ENCODE measurements at places on chromosomes 1 and 21.
A peak's percentile ranks its signal among the peaks of the same experiment; 100 is the strongest.

GRCh38 chr1:105386489-105386888, 1636.8 kb downstream of the AMY1C start:
- DNase-seq = no peak

DNA sequence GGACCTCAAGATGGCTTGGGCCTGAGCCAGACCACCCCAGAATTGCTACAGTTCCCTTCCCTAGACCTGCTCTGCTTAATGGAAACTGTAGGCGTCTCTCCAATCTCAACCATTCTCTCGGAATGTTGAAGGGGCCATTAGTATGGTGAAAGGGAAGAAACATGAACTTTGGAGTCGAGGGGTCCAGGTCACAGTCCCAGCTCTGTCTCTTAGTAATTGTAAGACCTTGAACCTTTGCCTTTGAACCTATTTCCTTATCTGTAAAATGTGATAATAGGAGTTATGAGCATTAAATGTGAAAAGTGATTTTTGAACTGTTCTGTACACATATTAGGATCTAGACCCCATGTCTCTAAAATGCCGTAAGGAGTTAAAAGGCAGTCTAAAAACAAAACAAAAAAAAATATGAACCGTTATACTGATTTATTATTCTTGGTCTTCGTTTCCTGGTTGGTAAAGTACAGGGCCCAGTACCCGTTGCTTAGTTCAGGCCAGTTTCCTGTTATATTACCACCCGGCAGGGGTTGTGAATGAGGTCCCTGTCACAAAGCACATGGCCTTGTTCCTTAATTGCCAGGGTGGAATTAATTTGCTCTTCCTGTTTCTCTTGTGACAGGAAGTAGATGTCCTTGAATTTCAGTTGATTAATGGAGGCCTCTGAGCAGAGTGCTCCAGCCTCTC, 42.3 kb downstream of the TCEANC2 start:
- DNase-seq = no peak

- DNase-seq = no peak
These were observed 2.5 kb upstream of the ID3 start for GRCh38 chr1:23561813-23562100.

DNA sequence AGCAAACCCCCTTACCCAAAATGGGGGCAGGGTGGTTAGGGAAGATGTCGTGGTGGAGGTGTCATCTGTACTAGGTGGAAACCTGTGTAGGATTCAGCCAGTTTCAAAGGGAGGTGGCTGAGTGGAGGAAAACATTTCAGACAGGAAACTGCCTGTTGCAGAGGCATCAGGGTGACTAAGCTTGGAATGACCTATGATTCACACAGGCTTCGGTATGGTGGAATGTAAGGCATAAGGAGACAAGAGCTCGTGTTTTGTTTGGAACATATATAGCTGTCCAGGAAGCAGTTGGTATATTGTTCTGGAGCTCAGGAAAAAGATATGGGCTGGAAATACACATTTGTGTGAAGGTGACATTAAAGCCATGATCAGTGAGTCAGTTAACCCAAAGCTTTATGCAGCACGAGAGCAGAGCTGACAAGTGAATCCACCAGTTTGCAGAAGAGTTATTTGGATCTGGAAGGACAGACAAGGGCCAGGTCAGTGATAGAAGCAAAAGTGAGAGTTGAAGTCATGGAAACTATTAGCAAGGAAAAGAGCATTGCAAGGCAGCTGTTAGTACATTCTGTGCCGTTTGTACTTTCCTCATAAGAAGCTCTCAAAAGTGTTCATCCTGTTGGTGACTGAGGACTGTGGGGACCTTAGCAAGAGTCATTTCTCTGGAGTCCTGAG, 12.2 kb downstream of the UTP25 start:
- no peak for DNase-seq

DNA sequence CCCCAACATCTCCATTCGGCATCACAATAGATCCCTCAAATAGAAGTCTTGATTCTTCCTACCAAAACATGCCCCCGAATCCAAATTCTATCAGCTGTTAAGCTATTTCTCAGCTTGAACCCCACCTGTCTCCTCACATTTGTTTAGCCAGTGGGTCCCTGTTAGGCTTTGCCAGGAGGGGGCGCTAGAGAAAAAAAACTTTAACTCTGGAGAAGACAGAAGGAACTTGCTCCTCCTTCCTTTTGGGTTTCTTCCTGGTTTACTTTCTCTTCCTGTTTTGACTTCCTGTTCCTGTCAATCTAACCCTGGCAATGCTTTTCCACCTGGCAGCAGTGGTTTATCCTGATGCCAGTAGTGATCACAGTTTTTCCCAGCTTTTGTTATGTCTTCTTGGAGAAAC, 95.6 kb upstream of the KCNK1 start:
- DNase-seq = no peak

- peak; percentile 57 for DNase-seq
These were observed at the start of gene CDK18 for GRCh38 chr1:205504311-205505075. Gene CDK18, plus strand, starts transcription at chr1:205504669. Its CDS starts 18,499 bp downstream, at chr1:205523168.

DNA sequence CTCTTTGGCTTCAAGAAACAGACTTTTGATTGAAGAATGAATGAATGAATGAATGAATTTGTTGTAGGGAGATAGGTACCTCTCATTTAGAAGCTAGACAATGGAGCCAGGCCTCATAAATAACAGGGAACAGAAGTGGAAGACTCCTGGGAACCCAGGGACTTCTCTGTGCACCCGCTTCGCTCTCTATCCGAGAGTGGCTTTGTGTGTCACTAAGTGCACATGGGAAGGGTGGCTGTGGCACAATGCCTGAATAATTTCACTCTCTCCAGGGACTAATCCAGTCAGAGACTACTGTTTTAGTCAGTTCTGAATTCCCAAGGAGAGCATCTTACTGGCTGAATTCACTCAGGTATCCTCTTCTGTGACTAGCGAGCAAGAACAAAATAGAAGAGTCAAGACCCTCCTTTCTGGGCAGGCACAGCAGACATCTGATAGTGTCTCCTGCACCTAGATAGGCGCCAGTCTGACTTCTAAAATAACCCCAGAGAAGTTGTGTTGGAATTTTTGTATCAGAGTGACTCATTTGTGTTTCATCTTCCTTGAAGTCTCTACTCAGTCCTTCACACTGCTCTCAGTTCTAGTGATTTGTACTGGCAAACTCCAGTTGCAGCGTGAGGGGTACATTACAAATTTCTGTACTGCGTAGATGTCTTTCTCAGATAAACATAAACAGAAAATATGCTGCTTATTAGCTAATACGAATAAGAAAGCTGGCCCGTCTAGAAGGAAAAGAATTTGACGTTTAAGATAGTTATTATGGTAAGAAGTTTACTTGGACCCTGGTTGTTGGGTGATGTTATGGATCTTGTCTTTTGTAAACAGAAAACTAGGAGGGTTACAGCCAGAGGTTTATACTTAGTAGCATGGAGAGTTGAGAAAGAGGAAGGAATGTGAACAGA, 34.0 kb downstream of the BACH1 start:
- no peak for DNase-seq

DNA sequence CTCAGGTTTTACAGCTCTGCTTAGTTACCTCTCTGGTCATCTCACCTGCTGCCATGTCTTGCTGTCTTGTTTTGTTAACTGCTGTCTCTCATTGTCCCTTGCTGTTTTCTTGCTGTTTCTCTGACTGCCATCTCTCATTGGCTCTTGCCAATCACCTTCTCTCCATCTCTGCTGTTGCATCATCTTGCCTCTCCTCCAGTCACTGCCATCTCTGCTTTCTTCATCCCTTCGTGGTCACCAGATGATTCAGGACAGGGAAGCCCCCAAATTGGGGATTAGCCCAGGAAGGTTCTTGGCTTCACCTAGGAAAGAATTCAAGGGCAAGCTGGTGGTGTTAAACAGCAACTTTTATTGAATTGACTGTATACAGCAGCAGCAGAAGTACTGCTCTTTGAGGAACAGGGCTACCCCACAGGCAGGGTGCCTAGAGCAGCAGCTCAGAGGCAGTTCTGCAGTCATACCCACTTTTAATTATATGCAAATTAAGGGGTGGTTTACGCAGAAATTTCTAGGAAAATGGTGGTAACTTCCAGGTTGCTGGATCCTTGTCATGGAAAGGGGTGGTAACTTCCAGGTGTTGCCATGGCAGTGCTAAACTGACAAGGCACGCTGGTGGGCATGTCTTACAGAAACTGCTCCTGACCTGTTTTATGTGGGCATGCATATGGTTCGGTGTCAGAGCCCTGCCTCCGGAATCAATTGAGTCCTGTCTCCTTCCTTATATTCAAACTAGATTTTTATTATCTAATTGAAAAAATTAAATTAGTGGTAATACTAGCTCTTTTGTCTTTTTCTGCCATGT, 33.4 kb downstream of the SUCO start:
- DNase-seq = no peak

GRCh38 chr21:42063571-42064521, 7.3 kb upstream of the UMODL1 start:
- DNase-seq = peak; percentile 66

- DNase-seq = no peak
These were observed 409.5 kb downstream of the PLPP3 start for GRCh38 chr1:56169856-56170255.

DNA sequence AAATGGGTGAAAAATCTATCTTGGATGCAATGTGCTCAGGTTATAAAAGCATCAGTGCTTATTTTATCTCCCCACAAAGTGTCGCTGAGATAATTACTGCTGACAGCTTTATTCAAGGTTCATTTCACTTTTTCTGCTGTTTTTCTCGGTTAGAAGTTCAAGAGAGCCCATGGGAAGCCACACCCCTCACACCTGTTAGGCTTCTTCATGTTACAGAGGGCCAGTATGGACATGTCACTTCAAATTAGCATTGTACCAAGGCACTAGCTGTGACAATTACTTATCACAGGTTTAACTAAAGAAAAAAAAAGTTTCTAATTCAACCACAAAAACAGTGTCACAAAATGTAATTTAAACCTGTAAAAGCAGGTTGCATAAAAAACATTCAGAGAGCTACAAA, 187.3 kb upstream of the DMRTA2 start:
- no peak for DNase-seq

DNA sequence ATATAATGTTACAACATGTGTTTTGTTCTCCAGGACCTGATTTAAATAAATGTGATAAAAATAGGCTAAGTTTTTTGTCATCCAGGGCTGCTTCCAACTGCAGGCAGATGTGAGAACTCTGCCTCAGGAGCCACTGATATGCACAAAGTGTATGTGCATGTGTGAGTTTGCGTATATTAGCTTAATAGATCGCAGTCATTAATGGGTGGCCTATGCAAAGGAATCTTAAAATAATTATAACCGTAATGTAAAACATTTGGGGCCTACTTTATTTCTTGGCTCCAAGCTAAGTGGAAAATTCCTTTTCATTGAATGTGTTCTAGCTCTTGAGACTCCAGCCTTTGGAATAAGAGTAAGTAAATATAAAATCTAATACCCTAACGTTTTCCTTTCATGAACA, 16.8 kb downstream of the DHX9 start:
- no peak for DNase-seq

GRCh38 chr21:34693192-34693810, 24.5 kb downstream of the CLIC6 start:
- peak; percentile 40 for DNase-seq

DNA sequence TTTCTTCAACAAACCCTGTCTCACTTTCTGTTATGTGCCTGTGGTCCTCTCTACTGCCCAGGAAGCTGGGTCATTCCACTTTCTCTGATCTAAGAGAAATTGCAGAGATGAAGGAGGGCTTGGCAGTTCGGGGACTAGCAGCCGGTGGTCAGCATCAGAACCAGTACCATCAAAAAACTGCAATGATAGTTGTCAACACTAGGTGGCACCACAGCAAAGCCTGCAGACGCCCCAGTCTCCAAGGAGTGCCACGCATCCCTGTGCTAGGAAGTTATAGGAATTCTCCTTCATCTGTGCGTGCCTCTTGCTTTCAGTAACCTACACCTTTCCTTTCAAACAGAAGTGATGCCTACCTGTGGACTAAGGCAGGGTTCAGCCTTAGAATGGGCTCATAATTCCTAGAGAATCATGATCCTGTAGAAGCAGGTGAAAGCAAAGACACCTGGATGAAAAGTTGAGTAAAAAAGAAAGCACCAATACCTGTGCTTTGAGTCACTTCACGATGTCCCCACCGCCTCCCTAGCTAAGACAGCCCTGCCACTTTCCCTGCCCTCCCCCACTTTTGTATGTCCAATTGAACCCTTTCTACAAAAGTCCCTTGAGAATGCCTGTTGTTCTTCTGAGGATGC, 129.2 kb downstream of the ADAMTS1 start:
- DNase-seq = no peak

- DNase-seq = no peak
These were observed 51.3 kb upstream of the CXADR start for GRCh38 chr21:17461582-17461981.

GRCh38 chr1:41394369-41394744, 33.1 kb downstream of the FOXO6 start:
- DNase-seq = no peak

DNA sequence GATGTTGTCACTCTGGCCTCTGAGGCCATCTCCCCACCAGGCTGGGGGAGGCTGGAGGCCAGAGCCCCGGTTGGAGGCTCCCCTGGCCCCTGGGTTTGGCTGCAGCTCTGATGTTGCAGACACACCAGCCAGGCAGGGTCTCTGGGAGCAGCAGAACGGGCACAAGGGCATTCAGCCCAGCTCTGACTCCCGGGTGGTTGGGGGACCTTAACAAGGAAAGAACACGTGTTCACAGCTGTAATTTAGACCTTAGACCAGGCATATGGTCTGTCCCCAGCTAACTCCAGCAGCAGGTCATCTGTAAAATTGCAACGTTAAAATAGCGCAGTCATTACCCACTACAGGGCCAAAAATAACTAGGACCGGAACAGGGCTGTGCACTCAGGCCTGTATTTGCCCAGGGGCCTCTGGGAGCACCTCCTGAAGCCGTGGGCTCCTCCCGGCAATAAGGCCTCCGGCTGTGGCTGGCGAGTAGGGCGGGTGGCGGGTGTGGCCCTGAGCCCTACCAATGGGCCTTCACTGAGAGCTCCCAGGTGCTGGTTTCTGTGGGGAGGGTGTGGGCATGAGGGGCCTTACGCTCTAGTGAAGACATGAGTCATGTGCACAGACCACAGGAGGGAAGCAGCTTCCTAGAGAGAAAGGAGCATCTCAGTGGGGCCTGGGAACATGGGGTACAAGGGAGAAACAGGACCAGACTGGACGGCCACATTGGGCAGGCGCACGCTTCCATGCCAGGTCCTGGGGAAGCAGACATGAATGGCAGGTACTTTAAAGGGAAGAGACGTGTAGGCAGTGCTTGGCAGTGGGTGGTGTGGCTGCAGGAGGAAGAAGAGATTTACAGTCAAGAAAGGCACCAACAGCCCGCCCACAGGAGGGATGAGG, 6.1 kb downstream of the LDLRAP1 start:
- peak; percentile 83 for DNase-seq

DNA sequence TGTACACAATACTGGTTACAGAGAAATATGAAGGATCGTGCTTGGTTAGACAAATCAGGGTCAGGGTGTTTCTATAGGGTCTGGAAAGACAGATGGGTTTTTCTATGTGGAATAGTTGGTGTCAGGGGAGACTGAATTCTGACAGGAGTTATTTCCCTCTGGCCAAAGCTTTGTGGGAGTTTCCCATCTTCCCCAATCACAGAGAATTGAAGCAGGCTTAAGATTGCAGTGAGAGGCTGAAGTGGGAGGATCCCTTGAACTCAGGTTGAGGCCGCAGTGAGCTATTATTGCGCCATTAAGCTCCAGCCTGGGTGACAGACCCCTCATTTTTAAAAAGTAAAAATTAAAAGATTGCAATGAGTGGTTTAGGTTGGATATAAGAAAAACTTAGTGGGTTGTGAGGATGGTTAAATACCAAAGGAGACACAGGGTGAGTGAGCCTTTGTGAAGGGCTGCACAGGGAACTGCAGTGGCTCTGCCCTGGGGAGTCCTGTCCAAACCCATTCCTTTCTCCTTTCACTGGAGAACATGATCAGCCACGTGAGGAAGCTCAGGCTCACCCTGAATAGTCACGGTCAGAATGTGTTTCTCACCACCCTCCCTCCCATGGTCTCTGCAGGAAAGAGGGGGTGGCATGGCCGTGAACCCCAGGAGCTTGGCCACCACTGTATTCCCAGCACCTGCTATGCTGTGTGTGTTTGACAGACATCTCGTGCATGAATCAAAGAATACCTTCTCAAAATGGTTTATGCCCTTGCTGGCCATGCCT, 101.2 kb downstream of the INTS7 start:
- DNase-seq = no peak
